ENCODE measurements at places on chromosomes 7 and 10.

GRCh38 chr10:77165445-77166208, 472.0 kb downstream of the KCNMA1 start:
- peak; percentile 55 for DNase-seq

- no peak for DNase-seq
Observed at GRCh38 chr10:12218991-12219390, 23.0 kb downstream of the CDC123 start.

GRCh38 chr7:26507108-26507987, 215.7 kb downstream of the SNX10 start:
- no peak for DNase-seq

DNA sequence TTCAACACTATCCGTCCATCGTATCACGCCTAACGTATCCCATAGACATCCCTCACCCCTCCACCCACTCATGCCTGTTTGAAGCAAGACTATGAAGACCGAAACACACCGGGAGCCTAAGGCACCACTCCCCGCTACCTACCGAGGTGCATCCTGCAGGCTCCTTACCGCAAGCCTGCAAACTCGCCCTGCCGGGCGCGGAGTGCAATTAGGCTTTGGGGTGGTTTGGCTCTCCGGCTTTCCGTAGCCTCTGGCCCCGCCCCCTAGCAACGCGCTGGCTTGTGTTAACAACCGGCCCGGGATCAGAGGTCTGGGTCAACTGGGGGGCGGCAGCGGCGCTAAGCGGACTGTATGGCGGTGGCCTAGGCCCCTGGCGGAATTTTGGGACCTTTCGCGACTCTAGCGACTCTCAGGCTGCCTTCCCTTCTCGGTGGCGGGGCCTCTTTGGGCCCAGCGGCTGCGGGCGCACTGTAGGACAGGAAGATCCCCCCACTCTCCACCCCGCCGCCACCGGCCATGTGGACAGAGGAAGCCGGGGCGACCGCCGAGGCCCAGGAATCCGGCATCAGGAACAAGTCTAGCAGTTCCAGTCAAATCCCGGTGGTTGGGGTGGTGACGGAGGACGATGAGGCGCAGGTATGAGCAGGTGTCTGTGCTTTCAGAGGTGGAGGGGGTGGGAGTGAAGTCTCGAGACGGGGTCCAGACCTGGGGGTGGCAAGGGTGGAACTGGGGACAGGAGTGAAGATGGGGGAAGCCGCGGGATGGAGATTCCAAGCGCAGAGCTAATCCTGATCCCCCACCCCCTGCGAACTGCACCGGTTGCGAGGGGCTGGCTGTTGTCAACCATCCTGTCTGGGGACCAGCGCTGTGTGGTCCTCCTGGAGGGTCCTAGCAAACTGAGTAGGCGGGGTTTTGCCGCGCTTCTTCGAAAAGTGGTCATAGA, at the start of gene CFAP69:
CFAP69 (plus strand) TSS at position 266 of the 943 bp plus-strand sequence; CDS start at position 517, 251 bp downstream.
- DNase-seq: peak; percentile 81

GRCh38 chr7:141366091-141366621, 185.1 kb upstream of the AGK start:
- peak; percentile 70 for DNase-seq

DNA sequence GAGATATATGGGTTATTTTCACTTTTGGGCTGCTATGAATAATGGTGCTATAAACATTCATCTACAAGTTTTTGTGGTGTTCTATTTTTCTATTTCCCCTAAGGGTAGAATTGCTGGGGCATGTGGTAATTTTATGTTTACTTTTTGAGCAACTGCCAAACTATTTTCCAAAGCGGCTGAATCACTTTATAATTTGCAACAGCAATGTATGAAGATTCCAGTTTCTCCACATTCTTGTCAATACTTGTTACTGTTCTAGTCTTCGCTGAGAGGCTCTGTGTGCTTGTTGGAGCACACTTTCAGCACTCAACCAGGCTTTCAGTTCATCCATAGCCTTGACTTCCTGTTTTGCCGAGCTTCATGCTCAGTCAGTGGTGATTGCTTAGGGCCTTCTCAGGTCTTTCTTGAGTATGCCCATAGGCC, 39.0 kb downstream of the ADK start:
- peak; percentile 63 for DNase-seq

DNA sequence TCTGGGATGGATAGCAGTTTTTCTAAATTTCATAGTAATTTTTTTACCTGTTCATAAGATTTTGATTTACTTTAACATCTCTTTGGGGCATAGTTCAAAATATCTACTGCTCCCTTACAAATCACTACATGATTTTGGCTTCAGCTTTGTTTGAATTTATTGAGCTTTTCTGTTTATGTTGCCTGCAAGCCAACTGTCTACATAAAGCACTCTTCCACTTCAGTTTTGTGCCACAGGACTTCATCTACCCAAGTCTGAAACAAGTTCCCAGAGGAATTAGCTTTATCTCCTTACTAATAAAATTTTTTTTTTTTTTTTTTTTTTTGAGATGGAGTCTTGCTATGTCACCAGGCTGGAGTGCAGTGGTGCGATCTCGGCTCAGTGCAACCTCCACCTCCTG, 45.4 kb upstream of the KMT2E start:
- DNase-seq: no peak

GRCh38 chr10:15433850-15434537, 62.9 kb upstream of the FAM171A1 start:
- no peak for DNase-seq

DNA sequence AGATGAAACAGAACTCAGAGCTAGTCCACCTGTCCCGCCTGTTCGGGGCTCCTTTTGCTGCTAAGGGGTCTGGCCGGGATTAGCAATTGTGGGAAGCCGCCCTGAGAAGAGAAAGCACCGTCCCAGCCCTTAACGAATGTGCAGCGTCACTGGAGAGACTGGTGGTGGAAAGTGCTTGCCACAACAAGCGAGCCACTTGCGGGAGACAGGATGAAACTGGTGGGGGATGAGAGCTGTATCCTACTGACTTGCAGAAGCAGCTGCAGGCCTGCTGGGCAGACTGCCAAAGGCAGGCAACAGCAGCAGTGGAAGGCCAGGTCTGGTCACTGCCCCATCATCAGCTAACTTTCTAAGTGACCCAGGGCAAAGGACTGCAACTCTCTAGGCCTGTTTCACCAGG, 95.4 kb downstream of the FAM53B start:
- no peak for DNase-seq

- no peak for DNase-seq
Observed at GRCh38 chr7:130367836-130368746, 12.2 kb upstream of the CPA1 start.

GRCh38 chr7:47812429-47813136, 135.7 kb downstream of the PKD1L1 start:
- DNase-seq: no peak

GRCh38 chr10:121668314-121669027, 70.2 kb upstream of the FGFR2 start:
- no peak for DNase-seq

- DNase-seq: no peak
Observed at GRCh38 chr7:40371806-40372440, 237.1 kb downstream of the SUGCT start.

GRCh38 chr7:130351791-130352090, 7.1 kb downstream of the CPA5 start:
- DNase-seq: no peak

DNA sequence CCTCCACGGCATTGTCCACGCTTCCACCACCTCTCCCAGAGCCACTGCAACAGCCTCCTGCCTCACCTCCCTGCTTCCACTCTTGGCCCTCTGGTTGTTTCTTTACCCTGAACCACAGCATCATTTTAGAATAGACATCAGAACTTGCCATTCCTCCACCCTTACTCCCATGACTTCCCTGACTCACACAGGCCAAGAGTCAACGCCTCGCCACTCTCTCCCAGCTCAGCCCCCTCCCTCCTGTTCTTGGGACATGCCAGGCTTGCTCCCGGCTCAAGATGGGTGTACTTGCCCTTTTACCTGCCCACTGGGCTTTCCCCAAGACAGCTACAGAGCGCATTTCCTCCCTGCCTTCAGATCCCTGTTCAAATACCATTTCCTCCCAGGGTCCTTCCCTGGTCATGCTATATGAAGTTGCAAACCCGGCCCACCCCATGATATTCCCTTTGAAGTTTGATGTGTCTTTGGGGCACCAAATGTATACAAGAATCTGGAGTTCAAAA, 429.1 kb downstream of the RPS24 start:
- no peak for DNase-seq

GRCh38 chr10:23200586-23200985, 8.5 kb downstream of the PTF1A start:
- no peak for DNase-seq

DNA sequence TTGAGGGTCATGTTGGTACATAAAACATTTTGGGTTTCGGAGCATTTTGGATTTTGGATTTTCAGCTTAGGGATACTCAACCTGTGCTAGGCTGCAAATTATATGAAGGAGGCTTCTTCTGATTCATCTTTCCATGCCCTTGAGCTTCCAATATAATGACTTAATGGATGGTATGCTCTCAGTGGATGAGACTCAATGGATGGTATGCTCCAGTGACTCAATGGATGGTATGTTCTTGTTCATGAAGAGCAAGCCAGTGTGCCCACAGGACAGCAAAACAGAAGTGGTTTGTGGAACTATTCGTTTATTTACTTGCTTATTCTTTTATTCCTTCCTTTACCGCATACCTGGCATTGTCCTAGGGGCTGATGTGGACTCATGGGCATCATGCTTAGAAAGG, 969.6 kb downstream of the LRMDA start:
- DNase-seq: no peak
